ENCODE measurements at places on chromosomes 3 and 15.

DNA sequence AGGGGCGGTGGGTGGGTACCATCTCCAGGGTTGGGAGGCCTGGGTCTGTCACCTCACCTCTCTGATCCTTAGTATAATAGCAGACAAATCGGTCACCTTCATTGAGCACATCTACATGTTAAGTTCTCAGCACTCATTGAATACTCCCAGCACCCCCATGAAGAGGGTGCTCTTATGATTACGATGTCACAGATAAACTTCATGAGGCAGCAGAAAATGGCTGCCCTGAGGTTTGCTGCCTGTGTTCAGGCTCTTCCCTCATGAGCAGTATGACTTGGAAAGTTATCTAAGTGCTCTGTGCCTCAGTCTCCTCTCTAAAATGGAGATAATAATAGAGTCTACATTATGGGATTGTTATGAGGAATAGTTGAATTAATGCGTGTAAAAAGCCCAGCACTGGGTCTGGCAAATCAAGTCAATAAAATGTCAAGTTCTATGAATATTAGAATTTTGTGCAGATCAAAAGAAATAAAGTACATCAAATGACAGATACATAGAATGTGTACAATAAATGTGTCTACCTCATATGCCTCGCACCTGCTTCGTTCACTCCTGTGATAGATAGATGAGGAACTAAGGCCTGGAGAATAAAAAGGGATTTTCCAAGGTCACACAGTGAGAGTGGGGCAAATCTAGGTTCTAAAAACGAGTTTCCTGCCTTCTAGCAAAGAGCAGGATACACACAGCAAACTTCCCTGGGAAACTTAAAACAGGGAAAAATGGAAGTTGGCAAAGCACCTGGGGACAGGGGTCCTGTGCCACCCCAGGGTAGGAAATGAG lies 142.2 kb upstream of the MRPS22 start:
- DNase-seq, result no peak

GRCh38 chr3:122975163-122975923 lies 52.2 kb downstream of the SEMA5B start:
- peak; percentile 10 for DNase-seq

DNA sequence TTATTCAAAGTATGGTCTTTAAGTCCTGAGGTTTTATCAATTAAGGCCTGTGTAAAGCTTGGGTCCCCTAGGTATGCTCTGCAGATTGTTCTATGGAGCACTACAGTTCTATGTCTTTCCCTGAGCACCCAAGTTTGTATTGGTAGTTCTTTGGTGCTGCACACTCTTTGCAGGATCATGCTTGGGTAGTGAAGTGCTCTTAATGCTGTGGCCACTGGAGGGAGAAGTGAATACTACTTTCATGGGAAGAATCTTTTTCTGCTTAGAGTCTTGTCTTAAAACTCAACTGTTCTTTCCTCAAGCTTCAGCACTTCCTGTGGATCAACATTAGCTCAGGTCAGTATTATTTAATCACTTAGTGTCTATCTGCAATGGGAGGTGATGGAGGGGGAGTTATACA lies 93.6 kb upstream of the CFAP20DC start:
- no peak for DNase-seq

- DNase-seq, result no peak
These were observed 21.0 kb upstream of the CLDN11 start for GRCh38 chr3:170397685-170398084.

DNA sequence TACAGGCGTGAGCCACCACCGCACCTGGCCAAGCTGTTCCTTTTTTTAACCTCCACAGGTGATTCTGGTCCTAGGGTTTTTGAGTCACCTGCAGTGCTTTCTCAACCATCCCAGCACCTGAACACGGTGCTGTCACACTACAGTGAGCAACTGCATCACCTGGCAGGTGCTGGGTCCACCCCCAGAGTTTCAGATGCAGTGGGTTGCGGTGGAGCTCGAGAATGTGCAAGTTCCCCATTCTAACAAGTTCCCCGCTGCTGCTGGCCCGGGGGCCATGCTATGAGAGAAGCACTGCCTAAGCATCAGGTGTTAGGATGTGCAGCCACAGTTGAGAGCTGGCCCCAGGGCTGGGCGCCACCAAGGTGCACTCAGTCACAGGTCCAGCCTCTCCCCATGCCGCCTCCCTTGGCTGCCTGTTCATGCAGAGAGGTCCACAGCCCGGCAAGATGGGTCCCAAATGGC lies 18.0 kb downstream of the ISG20 start:
- no peak for DNase-seq

DNA sequence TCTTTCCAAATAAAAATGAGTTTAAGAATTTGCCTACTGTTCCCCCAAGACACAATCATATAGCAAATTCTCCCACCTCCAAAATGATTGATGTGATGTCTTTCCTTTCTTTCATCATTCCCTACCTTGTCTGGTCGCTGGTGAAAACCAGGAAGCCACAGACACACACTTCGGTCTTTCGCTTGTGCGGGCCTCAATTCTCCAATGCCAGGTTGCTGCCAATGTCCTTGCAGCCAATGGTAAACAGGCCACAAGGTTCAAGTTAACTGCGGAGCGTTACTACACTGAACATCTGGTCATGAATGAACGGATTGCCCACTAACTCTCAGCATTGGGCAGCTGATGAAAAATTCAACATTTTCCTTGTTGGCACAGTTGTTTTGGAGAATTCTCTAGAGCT lies 192.2 kb downstream of the FOXP1 start:
- DNase-seq, result no peak

- no peak for DNase-seq
These were observed 125.0 kb upstream of the SMAD3 start for GRCh38 chr15:66940368-66940767.

- DNase-seq, result peak; percentile 23
These were observed 51.0 kb upstream of the SSR3 start for GRCh38 chr3:156605686-156606605.

DNA sequence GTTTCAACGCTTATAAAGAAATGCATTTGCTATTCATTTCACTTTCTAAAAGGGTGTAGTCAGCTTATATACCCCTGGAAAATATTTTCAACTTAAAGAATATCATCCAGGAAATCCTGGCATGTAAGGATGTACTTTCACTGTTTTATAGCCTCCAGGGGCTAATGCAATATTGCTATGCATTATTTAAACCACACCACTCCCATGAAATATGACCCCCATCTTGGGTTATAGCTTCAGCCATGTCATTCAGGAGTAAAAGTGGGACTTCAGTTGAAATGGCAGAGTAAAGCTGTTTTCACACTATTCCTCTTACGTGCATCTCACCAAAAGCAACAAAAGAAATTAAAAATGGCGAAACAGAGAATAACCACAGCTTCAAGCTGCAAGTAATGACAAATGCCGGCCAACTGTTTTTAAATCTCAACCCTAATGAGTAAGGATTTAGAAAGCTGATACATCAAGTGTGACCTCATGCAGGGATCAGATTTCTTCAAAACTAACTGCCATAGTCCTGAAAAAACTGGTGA lies 84.5 kb downstream of the COL6A6 start:
- no peak for DNase-seq

- DNase-seq, result no peak
These were observed 90.4 kb downstream of the MECOM start for GRCh38 chr3:169573148-169573547.

DNA sequence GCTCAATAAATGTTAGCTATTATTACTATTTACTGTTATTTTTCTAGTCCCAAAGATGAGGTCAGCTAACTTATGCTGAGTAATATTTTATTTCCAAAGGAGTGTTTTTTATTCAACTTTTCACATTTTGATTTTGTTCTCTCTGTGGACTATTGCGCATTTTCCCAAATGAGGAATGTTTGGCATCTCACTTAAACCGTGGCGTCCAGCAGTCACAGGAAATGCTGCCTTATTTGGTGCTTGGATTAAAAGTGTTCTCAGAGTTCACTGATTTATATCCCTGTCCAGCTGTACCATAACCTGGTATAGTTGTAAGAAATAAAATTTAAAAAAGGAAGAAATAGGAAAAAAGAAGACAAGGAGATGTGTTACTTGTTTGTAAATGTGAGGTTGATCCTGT lies 166.8 kb downstream of the THSD4 start:
- DNase-seq, result no peak

DNA sequence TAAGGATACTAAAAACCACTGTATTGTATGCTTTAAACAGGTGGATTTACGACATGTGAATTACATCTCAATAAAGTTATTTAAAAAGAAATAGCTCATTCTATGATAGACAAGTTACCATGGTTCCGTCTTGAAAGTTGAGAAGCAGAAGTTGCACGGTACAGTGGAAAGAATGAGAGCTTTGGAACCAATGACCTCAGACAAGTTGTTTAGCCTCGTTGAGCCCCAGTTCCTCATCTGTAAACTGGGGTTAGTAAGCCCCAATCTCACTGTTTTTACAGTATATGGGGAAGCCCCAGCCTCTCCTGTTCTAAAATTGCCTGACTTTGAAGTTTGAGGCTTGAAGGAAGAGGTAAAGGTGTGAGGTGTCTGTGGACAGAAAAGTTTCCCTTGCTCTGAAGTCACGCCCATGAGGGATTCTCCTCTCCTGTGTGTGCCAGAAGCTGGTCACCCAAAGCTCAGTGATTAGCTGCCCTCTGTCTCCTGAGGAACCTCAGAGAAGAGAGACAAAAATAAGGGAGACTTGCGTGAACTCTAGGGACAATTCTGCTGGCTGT lies 10.0 kb downstream of the CRYGS start:
- DNase-seq, result peak; percentile 77

DNA sequence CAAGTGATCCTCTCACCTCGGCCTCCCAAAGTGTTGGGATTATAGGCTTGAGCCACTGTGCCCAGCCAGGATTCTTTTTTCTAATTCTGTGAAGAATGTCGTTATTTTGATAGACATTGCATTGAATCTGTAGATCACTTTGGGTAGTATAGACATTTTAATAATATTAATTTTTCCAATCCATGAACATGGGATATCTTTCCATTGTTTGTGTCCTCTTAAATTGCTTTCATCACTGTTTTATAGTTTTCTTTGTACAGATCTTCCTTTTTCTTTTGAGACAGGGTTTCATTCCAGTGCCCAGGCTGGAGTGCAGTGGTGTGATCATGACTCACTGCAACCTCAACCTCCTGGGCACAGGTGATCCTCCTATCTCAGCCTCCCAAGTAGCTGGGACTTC lies 11.6 kb upstream of the KCTD6 start:
- DNase-seq, result no peak

- DNase-seq, result no peak
These were observed 67.2 kb downstream of the UMPS start for GRCh38 chr3:124797426-124797945.

GRCh38 chr3:126496894-126497850 lies 20.4 kb downstream of the UROC1 start:
- no peak for DNase-seq

GRCh38 chr15:51093839-51094605 lies 684 bp downstream of the TNFAIP8L3 start:
- peak; percentile 56 for DNase-seq

Data from HL-60 (cell line).